ENCODE measurements at places on chromosomes 13 and 19.

GRCh38 chr13:50686551-50686950, 156.9 kb downstream of the DLEU7 start:
- no peak for DNase-seq

GRCh38 chr19:16456652-16457194, 15.0 kb downstream of the EPS15L1 start:
- no peak for DNase-seq

DNA sequence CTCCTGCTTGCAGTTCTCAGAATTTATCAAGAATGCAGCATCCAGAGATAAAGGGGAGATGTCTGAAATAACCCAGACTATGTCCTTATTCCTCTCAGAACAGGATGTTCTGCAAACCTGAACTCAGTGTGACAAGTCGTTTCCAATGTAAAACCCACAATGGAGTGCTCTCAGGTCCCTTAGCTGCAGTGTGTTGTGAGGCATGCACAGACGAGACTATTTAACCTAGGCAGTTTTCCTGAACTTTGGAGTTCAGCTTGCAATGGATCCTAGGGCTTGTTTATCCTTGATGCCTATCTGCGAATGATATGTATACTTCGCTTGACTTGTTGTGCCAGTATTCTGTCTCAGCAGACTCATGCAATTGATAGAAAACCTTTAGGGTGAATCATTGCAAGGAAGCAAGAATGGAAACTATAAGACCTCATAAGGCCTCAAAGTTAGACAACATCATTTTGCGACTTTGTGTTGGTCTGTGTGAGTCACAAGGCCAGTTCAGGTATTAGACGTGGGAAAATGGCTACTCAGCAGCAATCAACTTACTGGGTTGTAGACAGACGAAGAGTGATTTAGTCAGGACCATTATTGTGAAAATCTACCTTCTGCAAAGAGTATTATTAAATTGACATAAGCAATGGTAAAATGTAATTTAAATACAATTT, 2439.9 kb upstream of the PCDH20 start:
- no peak for DNase-seq

DNA sequence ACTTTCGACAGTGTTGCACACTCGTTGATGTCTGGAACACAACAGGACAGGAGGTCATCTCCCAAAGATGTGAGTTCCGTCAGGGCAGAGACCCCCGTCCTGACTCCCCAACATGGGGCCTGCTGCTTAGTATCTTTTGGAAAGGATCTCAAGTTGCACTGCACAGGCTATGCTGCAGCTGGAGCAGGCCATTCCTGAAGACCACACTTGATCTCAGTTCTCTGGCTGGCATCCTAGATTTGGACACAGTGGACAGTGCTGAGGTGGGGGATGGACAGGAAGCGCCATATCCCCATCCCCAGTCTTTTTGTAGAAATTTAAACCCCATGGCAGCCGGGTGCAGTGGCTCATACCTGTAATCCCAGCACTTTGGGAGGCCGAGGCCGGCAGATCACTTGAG, 5.9 kb downstream of the ADGRE2 start:
- no peak for DNase-seq

DNA sequence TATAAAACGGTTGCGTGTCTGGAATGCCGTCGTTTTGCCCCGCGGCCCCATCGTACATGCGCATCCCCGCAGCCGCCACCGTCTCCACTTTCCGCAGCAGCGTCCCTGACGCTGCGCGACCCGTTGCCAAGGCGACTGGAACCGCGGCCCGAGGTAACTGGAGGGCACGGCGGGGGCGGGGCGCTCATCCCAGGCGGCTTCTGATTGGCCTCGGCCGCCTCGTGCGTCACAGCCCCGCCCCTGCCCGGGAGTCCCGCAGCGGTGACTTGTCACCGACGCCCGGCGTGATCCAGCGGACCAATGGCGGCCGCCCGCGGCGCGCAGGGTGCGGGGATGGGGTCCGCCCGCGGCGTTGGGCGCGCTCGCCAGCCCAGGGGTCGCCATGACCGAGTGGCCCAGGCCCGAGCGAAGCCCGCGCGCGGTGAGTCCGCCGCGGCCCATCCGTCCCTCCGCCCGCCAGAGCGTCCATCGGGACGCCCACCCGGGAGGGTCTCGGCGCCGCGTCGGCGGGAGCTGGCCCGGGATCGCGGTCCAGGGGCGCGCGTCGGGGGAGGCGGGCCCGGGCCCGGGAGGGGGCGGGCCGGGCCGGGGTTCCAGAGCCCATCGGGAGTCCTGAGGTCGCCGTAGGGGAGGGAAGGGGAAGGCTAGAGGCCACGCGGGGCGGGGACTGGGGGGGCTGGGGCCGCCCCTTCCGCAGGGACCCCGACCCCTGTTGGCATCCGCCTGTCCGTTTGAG, at the start of gene ZSCAN1:
TSS of gene ZSCAN1 (plus strand) at position 285 of the 736 bp plus-strand sequence. CDS start 3,812 bp downstream, outside the sequence.
- no peak for DNase-seq

DNA sequence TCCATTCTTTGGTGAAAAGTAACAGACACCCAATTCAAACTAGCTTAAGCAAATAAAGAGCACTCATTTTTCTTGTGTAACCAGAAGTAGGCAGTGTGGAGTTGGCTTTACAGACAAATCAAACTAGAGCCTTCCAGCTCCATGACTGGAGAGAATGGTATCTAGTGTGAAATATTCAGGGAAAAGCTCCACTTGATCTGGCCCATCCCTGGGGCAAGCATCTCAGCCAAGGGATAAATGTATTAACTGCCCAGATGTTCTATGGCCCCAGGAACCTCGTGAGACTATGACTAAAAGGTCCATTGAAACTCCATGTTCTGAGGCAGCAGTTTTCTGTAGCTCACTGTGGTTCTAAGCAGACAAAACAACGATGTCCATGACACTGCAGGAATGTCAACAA, 49.9 kb downstream of the TBC1D4 start:
- DNase-seq: no peak

DNA sequence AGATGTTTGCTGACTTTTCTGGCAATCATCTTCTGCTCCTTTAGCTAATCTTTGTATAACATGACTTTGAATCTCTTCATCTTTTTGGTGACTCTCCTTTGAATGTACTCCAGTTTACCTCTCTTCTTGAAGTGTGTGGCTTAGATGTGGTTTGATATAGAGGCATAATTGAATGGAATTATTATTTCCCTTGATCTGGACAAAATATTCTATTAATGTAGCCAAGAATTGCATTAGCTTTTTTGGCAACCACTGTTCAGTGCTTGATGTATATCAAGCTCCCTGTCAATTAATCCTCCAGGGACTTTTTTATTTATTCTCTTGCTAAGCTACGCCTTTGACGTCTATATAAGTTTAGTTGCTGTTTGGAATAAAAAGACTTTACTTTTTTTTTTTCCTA, 490.8 kb downstream of the PCDH20 start:
- DNase-seq: no peak

GRCh38 chr13:29713839-29714238, 118.4 kb upstream of the SLC7A1 start:
- DNase-seq: no peak

DNA sequence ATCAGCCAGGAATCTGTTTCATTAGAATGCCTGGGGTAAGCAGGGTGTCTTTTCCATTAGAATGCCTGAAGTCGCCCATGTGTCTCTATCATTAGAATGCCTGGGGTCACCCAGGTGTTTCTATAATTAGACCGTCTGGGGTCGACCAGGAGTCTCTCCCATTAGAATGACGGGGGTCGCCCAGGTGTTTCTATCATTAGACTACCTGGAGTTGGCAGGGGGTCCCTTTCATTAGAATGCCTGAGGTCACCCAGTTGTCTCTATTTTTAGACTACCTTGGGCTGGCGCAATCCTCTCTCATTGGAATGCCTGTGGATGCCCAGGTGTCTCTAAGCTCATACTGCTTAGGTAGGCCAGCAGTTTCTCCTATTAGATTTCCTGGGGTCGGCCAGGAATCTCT, 1447.6 kb downstream of the UQCRFS1 start:
- no peak for DNase-seq

DNA sequence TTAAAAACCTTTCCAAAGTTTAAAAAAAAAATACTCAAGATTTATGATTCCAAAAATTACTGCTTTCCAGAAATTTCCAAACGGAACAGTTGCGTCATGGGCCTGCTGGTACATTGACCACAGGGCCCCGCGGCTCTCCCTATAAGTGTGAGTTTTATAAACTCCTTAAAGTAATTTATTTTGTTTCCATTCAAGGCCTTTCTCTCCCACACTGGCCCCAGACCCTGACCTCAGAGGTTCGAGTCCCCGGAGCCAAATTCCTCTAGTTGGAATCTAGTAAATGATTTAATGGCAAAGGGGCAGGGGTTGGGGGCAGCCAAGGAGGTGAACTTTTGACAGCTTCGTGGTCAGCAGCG, 97.5 kb downstream of the INSR start:
- no peak for DNase-seq

DNA sequence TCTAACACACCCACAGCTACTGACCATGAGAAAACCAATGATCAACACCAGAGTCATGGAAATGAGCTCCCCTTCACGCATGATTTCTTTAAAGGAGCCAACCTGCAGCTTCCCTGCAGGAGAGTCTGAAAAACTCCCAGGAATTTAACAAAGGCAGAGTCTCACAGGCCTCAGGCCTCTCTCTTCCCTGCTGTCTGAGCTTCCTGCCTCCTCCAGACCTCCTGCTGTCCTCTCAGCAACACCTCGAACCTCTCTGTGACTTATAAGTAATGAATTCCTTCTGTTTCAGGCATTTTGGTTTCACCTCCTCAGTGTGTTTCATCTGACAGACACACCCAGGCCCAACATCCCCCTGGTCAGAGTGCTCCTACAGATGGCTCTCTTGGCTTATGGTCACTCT, 1044.4 kb downstream of the UQCRFS1 start:
- no peak for DNase-seq

- DNase-seq: no peak
Measured at GRCh38 chr19:33904681-33905080, 108.0 kb downstream of the KCTD15 start.

- no peak for DNase-seq
Measured at GRCh38 chr19:42555801-42556200, 27.5 kb upstream of the CEACAM1 start.

- DNase-seq: no peak
Measured at GRCh38 chr19:58477130-58477529, 978 bp downstream of the ZNF446 start.

GRCh38 chr19:46383846-46384245, 29.5 kb downstream of the CCDC8 start:
- no peak for DNase-seq

DNA sequence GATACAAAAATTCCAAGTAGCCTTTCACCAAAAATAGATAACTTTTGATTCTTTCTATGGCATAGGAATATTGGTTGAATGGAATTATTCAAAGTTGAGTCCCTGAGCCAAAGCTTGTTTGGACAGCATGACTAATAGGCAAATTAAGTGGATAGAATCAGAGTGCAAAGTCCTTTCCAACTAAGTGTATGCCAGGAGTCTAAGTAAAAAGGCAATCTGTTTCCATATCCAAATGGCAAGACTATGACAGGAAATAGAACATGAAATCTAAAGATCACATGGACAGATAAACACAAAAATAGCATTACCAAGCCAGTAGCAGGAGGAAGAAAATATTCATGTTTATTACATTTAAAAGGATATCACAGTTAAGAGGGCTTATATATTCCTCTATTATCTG, 804.6 kb downstream of the SLITRK6 start:
- DNase-seq: no peak

DNA sequence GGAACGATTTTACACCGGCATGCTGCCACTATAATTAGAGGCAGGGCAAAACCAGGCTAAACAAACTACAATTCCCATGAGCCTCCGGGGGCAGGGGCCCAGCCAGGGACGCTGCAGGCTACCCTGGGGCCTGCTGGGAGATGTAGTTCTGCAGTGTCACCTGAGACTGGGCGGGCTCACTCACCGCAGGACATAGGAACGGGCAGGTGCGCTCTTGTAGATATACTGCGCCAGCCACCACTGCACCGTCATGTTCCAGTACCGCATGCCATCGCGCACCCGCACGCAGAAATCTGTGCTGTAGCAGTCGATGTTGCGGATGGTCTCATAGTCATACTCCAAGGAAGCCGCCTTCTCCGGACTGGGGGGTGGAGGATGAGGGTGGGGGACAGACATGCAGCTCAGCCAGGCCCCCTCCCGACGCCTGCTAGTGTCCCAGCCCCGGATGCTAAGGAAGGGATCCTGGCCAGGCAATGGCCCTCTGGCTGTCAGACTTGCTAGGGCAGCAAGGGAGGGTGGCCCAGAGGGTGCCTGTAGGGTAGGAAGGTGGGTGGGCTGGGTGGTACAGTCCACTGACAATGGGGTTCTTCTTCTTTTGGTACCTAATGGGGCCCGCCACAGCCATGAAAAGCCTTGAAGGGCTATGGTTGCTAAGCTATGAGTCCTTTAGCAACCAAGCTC, 5.8 kb upstream of the TMC4 start:
- DNase-seq: no peak

- no peak for DNase-seq
Measured at GRCh38 chr13:100764937-100765336, 90.3 kb upstream of the TMTC4 start.

GRCh38 chr13:67341406-67341805, 111.3 kb upstream of the PCDH9 start:
- DNase-seq: no peak

DNA sequence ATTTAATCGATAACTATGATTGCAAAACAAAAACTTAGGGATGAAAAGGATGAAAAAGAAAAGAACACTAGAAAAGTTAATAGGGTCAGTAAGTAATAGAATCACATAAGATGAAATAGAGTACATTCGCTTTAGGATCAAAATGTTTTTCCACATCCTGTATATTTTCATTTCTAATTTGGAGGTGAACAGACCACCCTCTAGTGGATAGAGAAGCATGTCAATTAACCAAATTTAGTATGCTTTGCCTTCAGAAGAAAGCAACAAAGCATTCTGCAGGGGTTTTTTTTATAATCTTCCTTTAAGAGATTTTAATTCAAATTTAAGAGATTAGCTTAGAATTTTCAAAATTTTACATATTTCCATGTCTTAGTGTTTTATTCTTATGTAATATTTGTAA, 611.0 kb upstream of the SGCG start:
- DNase-seq: no peak

DNA sequence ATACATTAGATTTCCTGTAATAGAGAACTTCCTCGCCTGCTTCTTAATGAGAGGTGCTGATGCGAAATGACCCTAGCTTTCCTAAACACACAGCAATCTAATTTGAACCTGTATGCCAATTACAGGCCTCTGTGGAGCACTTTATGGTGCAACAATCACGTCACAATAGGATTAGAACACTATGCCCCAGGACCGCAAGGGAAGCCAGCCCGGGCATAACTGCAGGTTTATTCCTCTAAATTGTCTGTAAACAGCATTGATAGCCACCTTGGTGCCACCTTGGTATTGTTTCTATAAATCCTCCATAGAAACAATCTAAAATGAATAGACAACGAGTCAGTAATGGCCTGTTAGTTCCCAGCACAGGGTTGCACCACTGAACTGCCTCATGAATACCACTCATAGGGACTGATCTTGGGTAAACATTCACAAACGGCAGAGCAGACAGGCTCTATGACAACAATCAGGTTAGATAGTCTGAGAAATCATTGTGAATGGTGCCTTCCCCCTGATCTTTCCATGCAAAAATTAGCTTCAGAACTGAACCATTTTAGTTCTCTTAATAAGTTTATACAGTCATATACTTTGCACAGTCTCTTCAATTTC, 182.5 kb upstream of the OBI1 start:
- DNase-seq: no peak
